ENCODE measurements at places on chromosomes 2 and 18. TPM values are rescaled to one million over a fixed set of nuclear protein-coding genes. Genes with fewer than 3 reads are reported as not detected.

DLGAP1 gene
- 28.7 TPM for polyA plus RNA-seq

SLC39A6 gene
- 111 TPM for polyA plus RNA-seq

KCNF1 gene
- 19.7 TPM for polyA plus RNA-seq

- no peak for DNase-seq
These were observed 238.3 kb downstream of the TCF4 start for GRCh38 chr18:55349685-55350084.

- DNase-seq, result no peak
These were observed 13.3 kb downstream of the CTDP1 start for GRCh38 chr18:79692886-79693285.

- no peak for DNase-seq
These were observed 8.2 kb upstream of the NAGK start for GRCh38 chr2:71060211-71060610.

GRCh38 chr2:85911814-85912692 is 23.3 kb upstream of the ST3GAL5 start:
- DNase-seq, result no peak

All from spinal cord (tissue), 10 donors.